ENCODE measurements at places on chromosomes 7 and 10.

DNA sequence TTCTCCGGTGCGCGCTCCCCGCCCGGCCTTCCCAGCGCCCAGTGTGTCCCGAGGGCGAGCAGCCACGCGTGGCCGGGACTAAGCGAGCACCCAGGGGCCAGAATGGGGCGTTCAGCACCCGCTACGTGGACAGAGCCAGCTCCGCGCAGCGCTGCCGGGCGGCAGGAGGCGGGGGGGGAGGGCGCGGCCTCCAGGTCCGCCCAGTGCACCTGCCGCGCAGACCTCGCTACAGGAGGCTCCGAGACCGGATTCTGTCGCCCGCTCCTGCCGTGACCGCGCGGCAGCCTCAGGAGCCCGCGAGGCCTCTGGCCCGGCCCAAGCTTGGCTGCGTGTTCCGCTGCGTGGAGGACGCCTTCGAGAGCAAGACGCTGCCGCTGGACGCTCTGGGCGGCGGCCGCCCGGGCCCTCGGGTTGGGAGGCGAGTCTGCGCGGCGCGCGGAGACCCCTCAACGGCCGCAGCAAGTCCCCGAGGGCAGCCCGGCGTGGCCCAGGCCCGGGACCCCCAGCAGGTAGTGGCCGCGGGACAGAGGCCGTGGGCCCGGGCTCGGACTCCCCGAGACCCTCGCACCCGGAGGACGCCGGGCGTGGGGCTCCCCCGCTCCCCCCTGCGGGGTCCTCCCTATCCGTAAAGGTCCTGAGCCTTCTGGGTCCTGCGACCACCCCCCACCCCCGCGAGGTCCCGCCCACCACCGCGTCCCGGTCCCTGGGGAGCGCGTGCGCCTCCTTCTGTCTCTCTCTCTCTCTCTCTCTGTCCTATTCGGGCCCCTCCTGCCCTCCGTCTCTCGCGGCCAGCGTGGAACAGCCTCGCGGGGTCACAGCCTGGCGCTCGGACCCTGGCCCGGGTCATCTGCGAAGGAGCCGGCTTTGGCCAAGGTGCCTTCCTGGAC is 904 bp upstream of the DPYSL4 start:
- no peak for DNase-seq

DNA sequence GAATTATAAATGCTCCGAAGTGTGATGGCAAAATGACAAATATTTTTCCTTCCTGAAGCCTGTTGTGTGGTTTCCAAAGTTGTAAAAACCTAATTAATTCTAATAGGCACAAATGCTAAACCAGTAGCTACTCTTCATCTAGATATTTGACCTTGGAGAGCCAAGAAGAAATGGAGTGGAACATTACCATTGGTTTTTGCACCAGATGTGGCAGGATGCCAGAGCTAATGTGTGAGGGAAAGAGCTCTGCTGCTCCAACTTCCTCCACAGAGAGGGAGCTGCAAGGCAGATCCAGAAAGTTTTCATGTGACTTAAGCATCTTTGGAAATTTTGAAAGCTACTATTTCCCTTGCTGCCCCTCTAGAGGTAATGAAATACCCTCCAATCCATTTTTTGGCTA is 65.1 kb upstream of the HPS1 start:
- DNase-seq = no peak

GRCh38 chr7:74481458-74482196 is 27.9 kb downstream of the GTF2IRD1 start:
- DNase-seq = no peak

GRCh38 chr10:62916141-62916603 is 100.0 kb upstream of the EGR2 start:
- DNase-seq = no peak

DNA sequence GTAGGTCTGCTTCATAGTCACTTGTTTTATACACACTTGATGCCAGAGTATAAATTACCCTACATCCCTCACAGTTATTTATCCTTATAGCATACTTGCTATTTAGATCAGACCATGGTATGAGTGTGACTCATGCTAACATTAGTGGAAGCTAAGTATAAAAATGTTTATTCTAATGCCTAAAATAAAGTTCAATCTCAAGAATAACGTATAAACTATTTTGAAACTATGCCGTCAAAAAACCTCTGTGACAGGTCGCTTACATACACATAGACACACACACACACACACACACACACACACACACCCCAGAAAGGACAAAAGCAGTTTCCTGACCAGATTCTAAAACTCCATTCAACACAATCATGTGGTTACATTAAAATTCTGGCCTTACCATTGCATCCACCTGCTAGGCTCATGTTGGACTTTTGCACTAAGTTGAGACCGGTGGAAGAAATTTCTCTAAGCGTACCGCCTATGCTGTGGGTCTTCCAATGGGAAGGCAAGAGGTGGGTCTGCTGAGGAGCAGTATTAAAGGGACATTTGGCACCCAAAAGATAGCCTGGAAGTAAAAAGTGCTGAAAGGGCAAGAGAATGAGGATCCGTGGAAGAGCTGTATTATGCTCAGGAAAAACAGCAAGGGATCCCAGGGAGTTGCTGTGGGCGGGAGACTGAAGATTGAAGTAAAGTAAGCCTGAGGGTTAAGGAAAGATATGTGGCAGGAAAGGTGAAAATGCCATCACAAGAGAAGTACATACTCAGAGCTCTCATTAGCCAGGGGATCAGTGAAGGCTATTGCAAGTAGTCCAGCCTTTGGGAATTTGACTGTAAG is 5.0 kb downstream of the FOXP2 start:
- DNase-seq = no peak

GRCh38 chr10:119531067-119531466 is 11.5 kb downstream of the RGS10 start:
- no peak for DNase-seq

GRCh38 chr7:92402920-92403759 is 44.1 kb upstream of the GATAD1 start:
- DNase-seq = no peak

DNA sequence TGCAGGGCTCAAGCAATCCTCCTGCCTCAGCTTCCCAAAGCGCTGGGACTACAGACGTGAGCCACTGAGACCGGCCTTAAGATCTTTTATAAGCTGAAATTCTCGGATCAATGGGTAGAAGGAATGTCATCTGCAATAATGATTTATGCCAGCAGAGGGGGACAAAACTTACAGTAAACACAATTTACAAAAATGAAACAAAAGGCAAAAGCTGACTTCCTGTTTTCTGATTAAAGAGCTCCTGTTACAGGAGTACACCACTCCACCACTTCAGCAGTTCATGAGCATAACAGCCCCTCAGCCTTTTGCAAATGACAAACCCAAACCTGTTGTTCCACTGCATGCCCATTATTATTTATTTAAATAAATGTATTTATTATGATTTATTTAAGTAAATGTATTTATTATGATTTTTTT is 88.5 kb upstream of the ATP6V0A4 start:
- DNase-seq = no peak

- DNase-seq = no peak
Measured at GRCh38 chr7:101922631-101923601, 105.5 kb downstream of the CUX1 start.

DNA sequence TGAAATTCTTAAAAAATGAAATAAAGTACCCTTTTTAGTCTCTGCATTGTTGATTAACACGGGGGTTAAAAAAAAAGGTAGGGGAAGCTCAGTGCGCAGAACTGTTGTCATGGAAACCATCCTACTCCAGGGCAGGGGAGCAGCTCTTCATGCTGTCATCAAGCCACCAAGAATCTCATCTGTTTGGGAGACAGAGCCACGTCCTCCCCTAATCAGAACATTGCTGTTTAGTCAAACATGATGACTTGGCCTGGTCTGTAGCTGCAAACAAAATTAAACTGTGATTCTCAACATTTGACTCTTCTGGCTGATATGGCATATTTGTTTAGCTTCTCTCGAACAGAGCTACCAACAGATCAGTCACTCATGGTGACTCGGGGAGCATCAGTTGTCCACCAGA is 254.4 kb upstream of the KLF14 start:
- no peak for DNase-seq

DNA sequence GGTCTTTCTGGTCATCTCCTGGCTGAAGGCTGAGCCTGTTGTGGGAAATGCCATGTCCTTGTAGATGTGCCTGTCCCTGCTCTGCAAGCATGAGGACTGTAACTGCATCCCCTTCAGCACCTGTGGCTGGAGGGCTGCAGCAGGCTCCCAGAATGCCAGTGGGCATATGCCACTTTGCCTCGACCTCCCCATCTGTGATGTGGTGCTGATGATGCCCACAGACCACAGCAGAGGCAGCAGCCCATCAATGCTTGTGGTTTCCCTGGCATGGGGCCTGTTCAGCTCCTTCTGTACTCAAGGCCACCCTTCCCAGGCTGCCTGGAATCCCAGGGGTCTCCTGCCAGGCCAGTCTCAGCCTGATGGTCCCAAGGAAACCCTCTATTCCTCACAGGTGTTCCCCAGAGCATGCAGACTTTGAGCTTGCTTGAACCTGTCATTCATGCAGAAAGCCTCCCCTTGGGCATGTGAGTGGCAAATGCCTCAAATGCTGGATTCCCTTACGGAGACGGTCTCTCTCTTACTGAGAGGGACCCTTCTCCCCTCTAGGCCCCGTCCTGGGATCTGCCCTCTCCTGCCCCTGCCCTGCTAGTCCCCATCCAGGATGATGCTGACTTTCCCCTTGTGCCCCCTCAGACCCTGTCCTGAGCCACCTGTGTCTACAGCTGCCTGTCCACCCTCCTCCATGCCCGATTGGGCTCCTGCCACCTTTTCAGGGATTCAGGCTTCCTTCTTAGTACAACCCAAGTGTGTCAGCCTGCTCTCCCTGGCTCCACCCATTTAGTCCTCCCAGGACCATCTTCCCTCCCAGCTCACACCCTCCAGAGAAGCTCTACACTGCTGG is 50.9 kb upstream of the ANTXRL start:
- no peak for DNase-seq

DNA sequence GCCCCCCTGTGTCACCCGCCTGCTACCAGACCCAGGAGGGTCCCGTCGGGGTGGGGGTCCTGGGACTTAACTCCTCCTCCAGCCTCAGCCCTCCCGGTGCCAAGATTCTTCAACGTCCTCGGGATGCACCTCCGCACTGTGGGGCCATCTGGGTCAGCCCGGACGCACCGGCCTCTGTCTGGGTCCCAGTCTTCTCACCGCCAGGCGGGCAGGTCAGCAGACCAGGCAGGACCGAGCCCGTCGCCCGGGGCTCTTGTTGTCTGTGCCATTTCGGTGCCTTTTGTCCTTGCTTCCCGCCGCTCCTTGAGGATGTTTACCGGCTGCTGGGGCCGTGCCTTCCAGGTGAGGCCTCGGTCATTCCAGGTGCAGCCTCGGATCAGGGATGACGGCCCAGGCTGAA is 32.1 kb upstream of the PSMG3 start:
- DNase-seq = no peak

- DNase-seq = no peak
Measured at GRCh38 chr7:88328787-88329186, 22.1 kb upstream of the STEAP4 start.

DNA sequence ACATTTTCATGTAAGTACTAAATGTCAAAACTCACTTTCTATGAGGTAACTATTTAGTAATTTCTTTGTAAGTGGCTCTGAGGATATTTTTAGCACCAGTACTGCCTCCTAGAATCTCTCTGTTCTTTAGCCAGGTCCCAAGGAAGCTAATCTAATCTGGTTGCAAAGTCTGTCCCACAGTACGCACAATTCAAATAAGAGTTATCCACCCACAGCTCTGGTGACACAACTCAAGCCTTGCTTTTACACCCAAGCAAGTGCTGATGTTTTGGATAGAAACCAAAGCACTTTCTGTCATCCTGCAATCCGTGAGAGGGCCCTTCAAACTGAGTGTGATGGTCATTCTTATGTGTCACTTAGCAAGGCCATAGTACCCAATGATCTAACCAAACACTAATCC is 14.5 kb downstream of the GIMAP5 start:
- no peak for DNase-seq

GRCh38 chr7:34062341-34062740 is 157.0 kb downstream of the BMPER start:
- DNase-seq = no peak

GRCh38 chr10:43078986-43079273 is 2.1 kb downstream of the RET start:
- no peak for DNase-seq

DNA sequence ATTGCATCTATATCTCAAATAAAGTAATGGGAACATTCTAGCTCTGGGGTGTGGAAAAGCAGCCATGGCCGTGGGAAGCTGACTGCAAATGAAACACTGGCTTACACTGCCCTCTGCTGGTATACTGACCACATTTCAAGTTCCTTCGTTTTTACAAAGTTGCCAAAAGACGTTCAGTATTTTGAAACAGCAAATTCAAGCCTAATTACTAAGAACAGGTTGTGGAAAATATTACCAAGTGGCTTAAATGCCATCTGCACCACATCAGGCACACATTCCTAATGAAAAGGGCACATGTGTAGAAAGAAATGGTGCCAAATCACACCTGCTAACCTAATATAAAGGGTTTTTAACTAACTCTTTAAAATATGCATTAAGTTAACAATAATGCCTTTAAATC is 83.9 kb downstream of the JAZF1 start:
- no peak for DNase-seq

DNA sequence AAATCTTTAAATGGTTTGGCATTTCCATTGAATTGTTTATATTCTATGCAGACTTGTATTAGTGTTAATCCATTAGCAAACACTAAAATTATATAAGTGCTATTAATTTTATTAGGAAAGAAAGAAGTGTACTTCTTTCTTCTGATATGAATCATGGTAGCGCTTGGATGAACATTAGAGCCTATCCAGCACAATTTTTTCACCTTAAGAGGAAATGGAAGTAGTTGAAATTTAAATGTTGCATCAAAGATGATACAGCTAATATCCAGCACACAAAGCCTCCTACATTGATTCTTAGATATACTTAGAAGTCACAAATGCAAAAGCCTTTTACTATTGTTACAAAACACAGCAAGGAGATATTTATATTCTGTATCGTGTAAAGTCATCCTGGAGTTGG is 174.5 kb downstream of the AHR start:
- DNase-seq = no peak

GRCh38 chr7:157923903-157924630 is 587.3 kb downstream of the DNAJB6 start:
- no peak for DNase-seq

DNA sequence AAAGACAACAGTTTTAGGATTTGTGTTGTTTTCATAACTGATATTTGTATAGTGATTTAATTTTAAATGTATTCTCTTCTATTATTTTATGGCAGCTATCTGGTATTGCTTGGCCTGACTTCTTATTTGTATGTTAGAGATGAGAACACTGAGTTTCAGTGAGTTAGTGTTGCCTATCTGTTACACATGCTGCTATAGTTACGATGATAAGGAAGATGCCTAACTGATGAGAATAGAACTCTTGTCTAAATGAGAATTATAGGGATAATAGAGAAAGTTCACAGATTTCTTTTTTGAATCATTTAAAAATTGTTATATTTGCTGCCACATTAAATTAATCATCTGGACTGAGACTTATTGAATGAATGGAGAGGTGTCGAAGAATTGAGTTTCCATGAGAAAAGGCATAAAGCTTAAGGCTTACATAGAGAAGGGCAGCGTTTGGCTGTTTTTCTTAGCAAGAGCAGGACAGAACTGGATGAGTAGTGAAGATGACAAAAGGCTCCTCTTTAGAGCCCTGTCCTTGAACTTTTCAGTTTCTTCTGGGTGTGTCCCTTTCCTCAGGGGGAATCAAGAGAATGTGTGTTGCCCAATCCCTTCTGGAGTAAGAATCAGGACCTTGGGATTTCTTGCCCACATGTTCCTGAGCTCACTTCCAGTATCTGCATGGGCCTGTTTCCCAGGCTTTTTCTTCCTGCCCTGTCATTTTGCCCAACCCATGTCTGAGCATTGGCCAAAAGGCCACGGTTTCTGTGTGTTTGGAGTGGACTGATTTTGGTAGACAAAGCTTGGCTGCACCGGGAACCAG is 195.6 kb upstream of the CSTF2T start:
- DNase-seq = no peak
